Large intestine (tissue), 12 donors: ENCODE measurements at places on chromosomes 6 and 20. TPM values are rescaled to one million over a fixed set of nuclear protein-coding genes. Genes with fewer than 3 reads are reported as not detected.
A peak's percentile ranks its signal among the peaks of the same experiment; 100 is the strongest.

The ARFGEF3 gene
- polyA plus RNA-seq = 7.3 TPM

GRCh38 chr6:84422380-84422968 is 195.0 kb upstream of the CEP162 start:
- no peaks in the 10 kb centered on the region for H3K4me1 ChIP-seq
- no peak overlapping the region for H3K27ac ChIP-seq

The CST4 gene
- not detected for polyA plus RNA-seq

DNA sequence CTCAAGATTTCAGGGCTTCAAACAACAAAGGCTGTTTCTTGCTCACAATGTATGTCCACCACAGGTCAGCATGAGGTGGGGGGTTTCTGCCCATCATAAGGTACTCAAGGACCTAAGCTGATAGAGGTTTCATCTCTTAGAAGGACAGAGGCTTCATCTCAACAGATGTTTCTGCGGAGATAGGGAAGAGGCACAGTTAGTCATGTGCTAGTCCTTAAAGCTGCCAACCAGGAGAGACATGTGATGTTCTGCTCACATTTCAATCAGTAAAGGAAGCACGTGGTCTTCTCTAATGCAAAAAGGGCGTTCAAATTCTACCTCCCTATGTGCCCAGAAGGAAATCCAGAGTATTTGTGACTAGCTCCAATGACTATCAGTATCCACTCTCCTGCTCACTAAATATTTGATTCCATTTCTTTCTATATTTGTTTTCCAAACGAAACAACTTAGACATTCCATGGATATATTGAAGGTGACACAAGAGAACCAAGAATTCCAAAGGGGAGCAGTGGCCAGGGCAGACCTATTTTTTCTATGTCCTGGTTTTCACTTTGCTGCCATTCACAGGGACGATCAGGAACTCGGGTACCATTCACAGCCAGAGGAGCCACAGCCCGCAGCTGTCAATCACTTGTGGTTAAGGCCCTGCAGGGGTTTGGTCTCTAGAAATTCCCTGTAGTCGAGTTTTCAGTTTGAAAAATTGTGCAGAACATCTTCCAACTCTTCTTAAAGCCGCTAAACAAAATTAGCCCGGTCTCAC is 173.2 kb upstream of the FOXA2 start:
- no peak overlapping the region for H3K27ac ChIP-seq
- no peak for DNase-seq
- H3K36me3 ChIP-seq = no peaks in the 10 kb centered on the region

The HDGFL1 gene
- polyA plus RNA-seq = not detected

- H3K36me3 ChIP-seq = peaks cover 30% of the 10 kb centered on the region
- H3K27me3 ChIP-seq = no peaks in the 10 kb centered on the region
These were observed 20.1 kb downstream of the NQO2 start for GRCh38 chr6:3019749-3020320.

- H3K27ac ChIP-seq = no peak overlapping the region
- no peaks in the 10 kb centered on the region for H3K36me3 ChIP-seq
- H3K4me1 ChIP-seq = no peaks in the 10 kb centered on the region
- no peaks in the 10 kb centered on the region for H3K27me3 ChIP-seq
- H3K4me3 ChIP-seq = no peak overlapping the region
These were observed 230.3 kb downstream of the THBS2 start for GRCh38 chr6:169023161-169023874.

GRCh38 chr20:3727401-3728021 is 5.0 kb upstream of the HSPA12B start:
- peak overlapping the region; percentile 23 for H3K27ac ChIP-seq
- no peak overlapping the region for H3K4me3 ChIP-seq
- no peaks in the 10 kb centered on the region for H3K36me3 ChIP-seq
- H3K4me1 ChIP-seq = no peaks in the 10 kb centered on the region

The EPB41L2 gene
- 75.0 TPM for polyA plus RNA-seq

The OPRL1 gene
- 0.81 TPM for polyA plus RNA-seq

GRCh38 chr6:16058201-16058928 is 70.5 kb upstream of the MYLIP start:
- no peak overlapping the region for H3K4me3 ChIP-seq
- no peaks in the 10 kb centered on the region for H3K4me1 ChIP-seq
- no peaks in the 10 kb centered on the region for H3K27me3 ChIP-seq
- H3K36me3 ChIP-seq = no peaks in the 10 kb centered on the region
- DNase-seq = no peak

The CDSN gene
- not detected for polyA plus RNA-seq

DNA sequence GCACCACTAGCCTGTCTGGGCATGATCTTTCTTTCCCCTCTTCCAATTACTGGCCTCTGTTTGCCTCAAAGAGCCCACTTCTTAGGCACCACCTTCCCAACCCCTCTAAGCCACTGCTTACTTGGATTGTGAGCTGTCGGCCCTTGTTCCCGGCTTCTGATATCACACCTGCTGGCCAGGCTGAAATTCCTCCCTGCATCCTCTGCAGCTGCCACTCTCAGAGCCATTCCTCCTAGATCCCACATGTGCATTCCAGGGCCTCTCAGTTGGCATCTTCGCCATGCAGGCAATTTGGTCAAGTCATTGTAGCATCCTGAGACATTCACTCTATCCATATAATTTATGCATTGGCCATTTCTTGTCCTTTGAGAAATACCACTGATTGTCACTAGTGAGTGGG is 135.9 kb downstream of the OLIG3 start:
- H3K27ac ChIP-seq = peak overlapping the region; percentile 18
- H3K36me3 ChIP-seq = no peaks in the 10 kb centered on the region
- H3K27me3 ChIP-seq = no peaks in the 10 kb centered on the region
- peaks cover 18% of the 10 kb centered on the region for H3K4me1 ChIP-seq
- no peak for DNase-seq

DNA sequence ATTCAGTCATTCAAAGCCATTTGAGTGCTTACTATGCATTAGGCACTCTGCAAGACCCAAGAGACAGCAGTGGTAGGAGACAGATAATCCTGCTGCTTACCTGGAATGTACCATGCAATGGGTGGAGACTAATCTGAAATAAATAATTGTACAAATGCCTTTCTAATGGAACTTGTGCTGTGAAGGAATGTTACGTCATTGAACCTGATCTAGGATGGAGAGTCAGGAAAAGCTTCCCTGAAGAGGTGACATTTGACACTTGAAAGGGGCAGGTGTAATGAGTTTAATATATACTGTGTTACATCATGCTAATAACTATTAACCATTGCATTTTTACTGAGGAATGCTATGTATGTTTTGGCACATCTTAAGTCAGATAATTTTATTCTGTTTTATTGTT is 491.0 kb upstream of the FLRT3 start:
- no peak overlapping the region for H3K27ac ChIP-seq
- no peak overlapping the region for H3K4me3 ChIP-seq
- DNase-seq = no peak

- H3K27me3 ChIP-seq = no peaks in the 10 kb centered on the region
- H3K4me1 ChIP-seq = no peaks in the 10 kb centered on the region
- H3K4me3 ChIP-seq = no peak overlapping the region
- H3K36me3 ChIP-seq = peaks cover 45% of the 10 kb centered on the region
These were observed 32.6 kb downstream of the PSMF1 start for GRCh38 chr20:1150968-1151367.

The EPPIN gene
- polyA plus RNA-seq = not detected

GRCh38 chr6:161137839-161138542 is 135.9 kb downstream of the AGPAT4 start:
- no peaks in the 10 kb centered on the region for H3K4me1 ChIP-seq
- no peak overlapping the region for H3K27ac ChIP-seq

- no peak for DNase-seq
- H3K4me1 ChIP-seq = no peaks in the 10 kb centered on the region
- no peaks in the 10 kb centered on the region for H3K27me3 ChIP-seq
These were observed 124.1 kb downstream of the GRIK2 start for GRCh38 chr6:101517632-101518031.

The GGTLC1 gene
- 0.16 TPM for polyA plus RNA-seq

- no peak overlapping the region for H3K4me3 ChIP-seq
- no peaks in the 10 kb centered on the region for H3K27me3 ChIP-seq
- no peak overlapping the region for H3K27ac ChIP-seq
- H3K4me1 ChIP-seq = peaks cover 28% of the 10 kb centered on the region
These were observed 7.9 kb downstream of the CNKSR3 start for GRCh38 chr6:154502553-154502952.

The HSPA1A gene
- polyA plus RNA-seq = 115 TPM

The PLG gene
- 1.1 TPM for polyA plus RNA-seq

DNA sequence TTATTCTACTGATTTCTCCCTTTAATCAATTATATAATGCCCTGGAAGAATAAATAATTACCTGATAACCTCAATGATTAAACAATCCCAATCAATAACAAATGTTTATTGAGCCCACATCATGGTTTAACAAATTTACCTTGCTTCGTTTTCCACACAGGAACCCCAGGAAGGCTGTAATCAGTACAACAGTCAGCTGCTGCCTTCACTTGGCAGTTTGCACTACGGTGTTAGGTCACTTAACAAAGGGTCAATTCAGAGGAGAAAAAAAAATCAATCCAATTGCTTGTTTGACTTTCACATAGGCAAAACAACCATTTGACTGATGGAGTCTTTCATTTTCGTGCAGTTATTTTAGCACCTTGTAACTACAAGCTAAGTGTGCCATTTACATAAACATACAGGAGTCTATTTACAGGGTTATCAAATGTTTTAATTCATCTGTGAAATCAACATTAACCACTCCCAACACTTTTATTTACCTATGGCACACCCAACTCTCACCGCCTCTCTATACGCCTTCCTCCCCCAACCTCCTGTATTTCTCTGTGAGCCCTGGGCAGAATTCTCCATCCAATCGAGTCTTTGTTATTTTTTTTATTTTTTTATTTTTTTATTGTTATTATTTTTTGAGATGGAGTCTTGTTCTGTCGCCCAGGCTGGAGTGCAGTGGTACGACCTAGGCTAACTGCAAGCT is 140.4 kb upstream of the TAB2 start:
- H3K27ac ChIP-seq = no peak overlapping the region
- no peak for DNase-seq
- no peaks in the 10 kb centered on the region for H3K27me3 ChIP-seq
- H3K4me3 ChIP-seq = no peak overlapping the region
- no peaks in the 10 kb centered on the region for H3K4me1 ChIP-seq

The MACROD2 gene
- polyA plus RNA-seq = 5.4 TPM

DNA sequence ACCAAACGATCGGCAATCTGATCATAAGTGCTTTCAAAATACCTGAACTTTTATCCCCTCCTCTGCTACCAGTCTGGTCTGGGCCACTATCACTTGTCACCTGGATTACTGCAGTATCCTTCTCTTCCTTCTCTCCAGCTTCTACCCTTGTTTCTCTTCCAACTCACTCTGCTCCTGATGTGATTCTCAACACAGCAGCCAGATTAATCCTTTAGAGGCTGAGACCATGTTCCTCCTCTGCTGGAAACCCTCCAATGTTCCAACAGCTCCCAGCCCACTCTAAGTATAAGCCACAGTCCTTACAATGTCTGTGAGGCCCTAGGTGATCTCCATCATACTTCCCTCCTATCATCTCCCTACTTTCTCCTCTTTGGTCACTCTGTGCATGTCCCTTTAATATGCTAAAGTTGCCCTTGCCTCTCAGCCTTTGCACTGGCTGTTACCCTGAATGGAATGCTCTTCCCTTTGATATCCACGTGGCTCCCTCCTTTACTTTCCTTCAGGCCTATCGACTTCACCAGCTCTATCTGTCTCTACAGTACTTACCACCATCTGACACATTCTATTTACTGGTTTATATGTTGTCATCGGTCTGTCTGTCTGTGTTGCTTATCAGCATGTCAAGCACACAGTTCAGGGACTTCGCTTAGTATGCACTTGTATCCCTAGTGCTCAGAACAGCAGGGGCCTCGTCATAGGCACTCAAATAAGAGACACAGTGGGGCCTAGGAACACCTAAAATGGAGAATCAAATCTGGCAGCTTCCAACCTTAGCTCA is 35.0 kb upstream of the RNF24 start:
- H3K36me3 ChIP-seq = no peaks in the 10 kb centered on the region
- no peak overlapping the region for H3K27ac ChIP-seq
- H3K4me3 ChIP-seq = no peak overlapping the region
- H3K4me1 ChIP-seq = no peaks in the 10 kb centered on the region

The TREML1 gene
- 0.07 TPM for polyA plus RNA-seq

DNA sequence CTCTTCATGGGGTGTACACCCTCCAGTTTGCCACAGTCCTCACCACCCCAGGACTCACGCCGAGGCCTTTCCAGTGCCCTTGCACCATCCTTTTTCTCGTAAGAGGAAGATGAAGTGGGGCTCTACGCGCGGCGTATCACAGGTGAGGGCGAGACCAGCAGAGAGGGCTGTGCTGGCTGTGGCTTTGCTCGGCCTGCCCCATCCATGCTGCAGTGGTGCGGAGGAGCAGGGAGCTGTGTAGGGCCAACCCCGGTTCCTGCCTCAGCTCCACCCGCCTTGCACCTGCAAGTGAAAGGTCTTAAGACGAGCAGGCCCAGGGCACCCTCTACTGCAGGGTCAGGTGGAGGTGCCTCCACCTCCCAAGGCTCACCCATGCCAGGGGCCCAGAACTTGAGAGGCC is 24.1 kb downstream of the RBCK1 start:
- H3K27ac ChIP-seq = no peak overlapping the region
- H3K36me3 ChIP-seq = peaks cover 74% of the 10 kb centered on the region
- no peak overlapping the region for H3K4me3 ChIP-seq

The CPXM1 gene
- 28.6 TPM for polyA plus RNA-seq

The PGC gene
- polyA plus RNA-seq = 0.16 TPM

DNA sequence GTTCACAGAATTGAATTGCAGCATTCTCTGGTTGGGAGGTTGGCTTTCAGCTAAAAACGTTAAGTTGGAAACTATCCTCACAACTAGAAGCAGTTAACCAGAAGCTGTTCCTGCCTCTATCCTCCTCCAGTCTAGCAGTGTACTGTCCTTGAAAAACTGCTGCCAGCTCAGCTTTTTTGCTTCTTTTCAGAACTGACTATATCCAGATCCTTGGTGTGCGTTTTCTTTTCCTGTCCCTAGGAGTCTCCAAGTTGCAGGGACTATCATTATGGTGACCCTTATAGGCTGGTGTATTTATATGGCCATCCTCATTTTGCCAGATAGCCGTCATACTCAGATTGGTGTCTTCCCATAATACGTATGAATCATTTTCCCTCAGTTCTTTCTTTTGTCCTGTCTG is 5.5 kb downstream of the ITCH start:
- peaks cover 29% of the 10 kb centered on the region for H3K36me3 ChIP-seq
- H3K4me3 ChIP-seq = no peak overlapping the region
- H3K27ac ChIP-seq = no peak overlapping the region
- H3K27me3 ChIP-seq = no peaks in the 10 kb centered on the region
- DNase-seq = no peak
